ENCODE measurements at places on chromosomes 2 and 18.
A peak's percentile ranks its signal among the peaks of the same experiment; 100 is the strongest.

- DNase-seq, result no peak
These were observed 219.7 kb downstream of the SLC4A10 start for GRCh38 chr2:161843936-161844335.

- DNase-seq, result peak; percentile 11
These were observed 32.9 kb downstream of the DGKD start for GRCh38 chr2:233387225-233387624.

DNA sequence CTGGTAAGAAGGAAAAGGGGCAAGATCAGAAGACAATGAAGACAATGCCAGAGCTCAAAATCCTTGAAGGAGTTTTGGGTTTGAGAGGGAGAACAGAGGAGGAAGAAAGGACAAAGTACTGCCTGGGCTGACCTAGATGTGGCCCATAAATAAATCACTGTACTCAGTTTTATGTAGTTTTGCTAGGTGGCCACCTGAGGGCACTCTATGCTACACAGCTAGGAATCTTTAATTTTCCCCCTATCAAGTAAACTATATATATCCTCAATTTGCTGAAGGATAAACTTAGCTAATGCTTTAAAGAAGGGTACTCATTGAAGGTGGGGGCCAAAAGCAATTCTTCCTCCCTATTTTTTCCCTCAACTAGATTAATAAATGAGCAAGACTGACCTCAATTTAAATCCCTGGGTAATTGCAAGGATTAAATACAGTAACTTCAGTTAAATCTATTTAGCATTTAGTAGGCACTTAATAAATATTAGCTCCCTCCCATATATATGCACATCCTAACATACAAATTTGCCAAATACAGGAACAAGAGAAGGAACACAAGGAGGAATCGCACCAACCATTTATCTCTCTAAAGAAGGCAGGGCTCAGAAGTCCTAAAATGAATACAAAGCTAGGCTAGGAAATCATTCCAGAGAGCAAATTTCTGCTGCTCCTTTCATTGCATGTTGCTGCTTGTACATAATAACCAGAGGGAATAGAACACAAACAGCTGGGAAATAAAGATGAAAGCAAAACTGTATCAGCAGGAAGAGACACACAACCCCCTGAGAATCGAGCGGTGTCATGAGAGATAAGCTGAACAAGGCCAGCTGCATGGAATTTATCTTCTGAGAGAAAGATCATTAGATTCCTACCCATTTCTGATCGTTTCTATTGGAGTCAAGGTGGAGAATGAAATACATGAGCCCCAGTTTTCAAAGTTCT is 540.1 kb downstream of the NRXN1 start:
- peak; percentile 20 for DNase-seq

DNA sequence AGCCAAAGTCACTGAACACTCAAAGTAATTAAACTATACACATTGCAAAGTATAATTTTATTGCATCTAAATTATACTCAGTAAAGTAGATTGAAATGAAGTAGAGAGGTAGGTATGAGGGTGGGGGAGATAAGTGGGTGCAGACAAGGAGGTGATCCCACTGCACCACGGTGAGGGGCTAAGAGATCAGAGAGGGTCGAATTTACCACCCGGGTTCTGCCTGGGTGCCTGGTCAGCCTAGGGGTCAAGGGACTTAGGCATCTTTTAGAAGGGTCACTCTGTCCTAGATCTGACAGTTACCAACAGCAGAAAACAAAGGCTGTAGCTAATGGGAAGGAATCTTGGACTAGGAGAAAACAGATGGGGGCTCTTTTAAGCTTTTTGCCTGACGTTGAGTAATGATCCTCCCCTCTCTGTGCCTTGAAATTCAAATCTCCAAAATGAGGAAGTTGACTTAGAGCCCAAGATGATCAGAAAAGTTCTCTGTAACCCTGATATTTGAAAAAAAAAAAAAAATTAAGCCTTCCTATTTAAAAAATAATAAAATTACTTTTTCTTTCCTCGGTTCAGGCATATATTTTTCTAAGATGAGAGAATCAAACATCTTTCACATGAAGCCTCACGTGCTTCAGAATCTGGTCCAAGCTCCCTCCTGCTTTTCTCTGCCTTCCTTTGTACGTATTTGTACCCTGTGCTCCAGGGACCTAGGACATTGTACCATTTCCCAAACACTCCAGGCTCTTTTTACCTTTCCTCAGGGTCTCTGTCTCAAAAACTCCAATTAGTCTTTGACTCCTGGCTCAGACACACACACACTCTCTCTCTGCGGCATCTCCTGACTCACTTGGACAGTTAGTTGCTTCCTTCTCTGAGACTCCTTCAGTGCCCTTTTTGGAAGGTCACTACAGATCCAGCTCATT is 353.9 kb downstream of the CYRIA start:
- DNase-seq, result no peak

- DNase-seq, result no peak
These were observed 89.8 kb downstream of the PRPF40A start for GRCh38 chr2:152627351-152627957.

DNA sequence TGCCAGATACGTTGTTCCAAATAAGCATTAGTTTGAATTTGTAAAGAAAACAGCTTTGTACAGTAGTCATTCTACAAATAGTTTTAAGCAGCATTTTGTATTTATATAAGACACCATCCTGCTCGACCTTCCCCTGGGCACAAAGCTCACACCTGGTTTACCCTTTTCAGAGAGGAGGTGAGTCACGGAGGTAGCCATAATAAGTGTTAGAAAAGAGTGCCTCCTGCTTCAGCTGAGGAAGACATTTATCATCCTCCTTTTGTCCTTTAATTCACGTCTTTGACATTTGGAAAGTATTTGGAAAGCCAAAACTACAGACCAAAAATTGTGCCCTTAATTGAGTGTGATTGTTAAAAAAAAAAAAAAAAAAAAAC is 6.8 kb downstream of the RAB12 start:
- no peak for DNase-seq

DNA sequence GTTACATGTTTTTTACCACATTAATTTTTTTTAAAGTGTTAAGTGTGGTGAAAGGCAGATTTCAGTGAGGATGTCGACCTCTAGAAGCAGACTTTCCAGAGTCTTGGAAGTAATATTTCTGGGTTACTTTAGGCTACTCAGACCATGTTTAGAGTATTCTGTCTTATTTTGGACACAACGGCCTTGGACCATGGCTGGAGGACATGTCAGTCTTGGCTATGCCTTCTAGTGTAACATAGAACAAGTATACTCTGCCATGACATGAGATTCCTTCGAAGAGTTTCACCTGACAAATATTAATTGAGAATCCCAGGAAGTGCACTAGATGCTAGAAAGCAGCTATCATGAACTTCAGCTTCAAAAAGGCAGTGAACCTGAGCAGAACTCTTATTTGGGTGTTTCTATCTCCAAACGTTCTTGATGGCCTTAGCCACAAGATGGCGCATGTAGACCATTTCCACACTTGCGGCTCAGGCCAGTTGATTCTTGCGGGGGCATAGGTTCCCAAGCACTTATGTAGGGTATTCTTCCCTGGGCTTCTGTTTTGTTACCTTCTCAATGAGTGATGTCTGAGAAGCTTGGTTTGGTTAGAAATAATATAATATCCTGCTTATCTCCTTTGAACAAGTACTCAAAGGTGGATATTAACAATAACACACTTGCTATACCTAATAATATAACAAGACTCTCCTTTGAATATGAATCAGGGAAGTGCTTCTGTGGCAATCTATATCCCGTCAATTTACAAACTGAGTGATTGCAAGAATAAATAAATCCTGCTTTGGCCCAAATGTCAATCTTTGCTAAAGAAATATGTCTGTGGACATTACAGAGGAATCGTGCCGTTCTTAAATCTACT is 62.0 kb downstream of the CACNB4 start:
- DNase-seq, result peak; percentile 45

- no peak for DNase-seq
These were observed 28.9 kb downstream of the LPIN2 start for GRCh38 chr18:2984091-2984490.

GRCh38 chr2:119441376-119442225 is 9.9 kb downstream of the TMEM37 start:
- DNase-seq, result no peak

DNA sequence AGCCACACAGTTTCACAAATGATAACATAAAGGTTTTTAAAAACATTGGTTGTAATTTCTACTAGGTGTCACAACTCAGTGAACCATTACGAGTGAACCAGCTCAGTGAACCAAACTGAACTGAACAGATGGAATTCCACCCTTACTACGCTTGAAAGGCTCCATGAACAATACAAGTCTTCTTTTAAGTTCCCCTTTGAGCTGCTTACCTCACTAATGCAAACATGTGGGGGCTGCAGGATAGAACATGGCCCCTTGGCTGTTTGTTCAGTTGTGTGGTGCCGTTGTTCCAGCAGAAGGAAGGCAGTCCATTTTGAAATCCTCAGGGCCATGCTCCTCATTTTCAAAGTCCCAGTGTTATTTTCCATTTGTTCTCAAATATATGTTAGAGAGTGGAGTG is 30.7 kb upstream of the KLHL14 start:
- no peak for DNase-seq

DNA sequence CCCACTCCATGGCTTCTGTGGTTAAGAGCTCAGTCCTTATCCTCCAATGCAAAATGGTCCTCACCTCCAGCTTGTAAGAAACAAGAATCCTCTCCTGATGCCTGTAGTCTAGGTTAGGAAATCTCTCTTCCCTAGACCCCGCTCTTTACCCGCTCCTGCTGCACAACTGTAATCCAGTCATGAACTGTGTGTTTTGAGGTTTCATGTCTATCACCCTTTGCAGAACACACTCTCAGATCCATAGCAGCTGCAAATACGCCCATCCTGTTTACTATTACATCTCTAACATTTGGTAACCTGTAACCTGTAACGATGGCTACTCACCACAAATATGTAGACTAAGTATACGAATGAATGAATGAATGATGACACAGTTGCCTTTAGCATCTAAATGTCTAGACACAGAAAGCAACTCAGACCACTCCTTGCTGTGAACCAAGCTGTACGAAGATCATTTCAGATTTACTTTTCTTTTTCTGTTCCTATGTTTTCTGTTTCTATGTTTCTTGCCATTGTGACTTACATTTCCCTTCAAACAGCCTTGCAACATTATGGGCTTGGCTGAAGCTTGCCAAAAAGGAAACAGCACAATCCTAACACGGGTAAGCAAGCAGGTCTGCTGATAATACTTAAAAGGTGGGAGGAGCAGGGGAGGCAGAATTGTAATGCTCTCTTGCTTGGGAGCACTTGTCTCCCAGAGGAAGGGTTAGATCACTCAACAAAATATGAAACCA is 53.7 kb downstream of the EPHA4 start:
- peak; percentile 59 for DNase-seq

DNA sequence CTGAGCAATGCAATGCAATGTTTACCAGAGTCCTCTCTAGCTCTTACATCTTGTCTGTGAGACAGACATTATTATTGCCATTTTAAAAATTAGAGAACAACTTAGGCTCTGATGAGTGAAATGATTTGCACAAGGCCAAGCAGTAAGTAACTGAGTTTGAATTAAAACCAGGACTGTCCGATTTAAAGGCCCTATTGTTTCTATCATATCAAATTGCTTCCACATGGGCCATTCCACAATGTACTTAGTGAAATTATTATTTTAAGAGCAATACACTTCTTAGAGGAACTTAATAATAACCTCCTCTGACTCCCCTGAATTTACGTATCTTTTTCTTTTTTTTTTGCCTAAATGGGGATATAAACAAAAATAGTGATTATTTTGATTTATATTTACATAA is 64.6 kb downstream of the PLCL1 start:
- no peak for DNase-seq

- DNase-seq, result no peak
These were observed 129.5 kb downstream of the SMAD7 start for GRCh38 chr18:48821251-48821590.

- DNase-seq, result no peak
These were observed 40.6 kb downstream of the ASAP2 start for GRCh38 chr2:9247177-9247576.

DNA sequence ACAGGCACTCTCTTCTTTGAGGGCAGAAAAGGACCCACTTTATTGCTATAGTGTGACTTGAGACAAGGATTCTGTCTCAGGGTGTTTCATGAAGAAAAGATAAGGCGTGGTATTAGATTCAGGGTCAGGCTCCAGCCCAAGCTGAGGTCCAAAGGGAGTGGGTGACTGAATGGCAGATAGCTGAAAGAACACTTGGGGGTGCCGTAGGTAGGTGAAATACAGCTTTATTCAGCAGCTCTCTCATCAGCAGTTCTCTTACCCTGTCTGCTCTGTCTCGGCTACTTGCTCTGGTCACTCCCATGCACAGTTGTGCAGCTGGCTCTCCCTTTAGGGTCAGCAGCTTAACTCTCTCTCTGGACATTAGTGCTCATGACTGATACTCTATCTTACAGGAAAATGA is 379.9 kb downstream of the LPIN1 start:
- no peak for DNase-seq

GRCh38 chr2:216216951-216217903 is 108.1 kb downstream of the XRCC5 start:
- DNase-seq, result peak; percentile 23

- no peak for DNase-seq
These were observed 200.0 kb upstream of the SIX3 start for GRCh38 chr2:44741507-44741906.

DNA sequence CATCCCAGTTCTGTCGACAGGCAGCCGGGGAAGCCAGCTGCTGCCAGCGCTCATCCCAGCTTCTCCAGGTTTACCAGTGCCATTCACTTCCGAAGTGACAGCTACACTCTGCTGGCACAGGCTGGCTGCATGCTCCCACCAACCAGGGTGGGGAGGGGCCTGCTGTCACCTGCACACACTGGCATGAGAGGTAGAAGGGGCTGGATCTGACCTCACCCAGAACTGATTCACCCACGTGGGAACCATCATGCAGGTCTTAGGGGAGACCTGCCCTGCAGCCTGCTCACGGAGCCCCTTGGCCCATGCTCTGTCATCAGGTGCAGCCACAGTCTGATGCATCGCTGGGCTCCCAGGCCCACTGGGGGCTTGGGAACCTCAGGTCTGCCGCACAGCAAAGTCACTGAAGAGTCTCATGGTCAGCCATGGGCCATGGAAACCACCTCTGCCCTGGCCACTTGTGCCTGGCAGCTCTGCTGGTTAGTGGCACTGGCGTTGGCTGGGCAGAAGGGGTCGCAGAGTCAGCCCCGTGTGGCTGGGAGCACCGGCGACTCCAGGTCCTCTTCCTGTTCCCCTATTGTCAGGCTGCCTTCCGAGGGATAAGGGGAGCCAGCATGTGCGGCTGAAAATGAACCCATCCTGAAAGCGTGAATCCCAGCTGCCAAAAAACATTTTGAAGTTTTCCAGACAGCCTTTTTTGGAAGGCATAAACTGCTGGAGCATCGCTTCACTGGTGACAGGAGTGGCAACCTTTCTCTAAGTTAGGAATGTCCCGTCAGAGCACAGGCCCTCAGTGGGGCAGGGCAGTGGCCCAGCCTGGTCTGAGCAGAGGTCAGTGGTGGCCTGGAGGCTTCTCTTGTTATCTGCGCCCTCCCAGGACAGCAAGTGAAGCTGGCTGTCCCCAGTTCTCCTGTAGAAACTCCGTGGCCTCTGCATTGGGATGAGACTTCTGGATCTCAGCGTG is 157.8 kb downstream of the SEPTIN10 start:
- no peak for DNase-seq

GRCh38 chr18:50194631-50195532 is at the start of gene MYO5B:
Gene MYO5B (minus strand): TSS chr18:50195147. CDS start chr18:50194793, 354 bp downstream.
- DNase-seq, result no peak

GRCh38 chr2:206231669-206232286 is 42.7 kb upstream of the ZDBF2 start:
- no peak for DNase-seq

- DNase-seq, result no peak
These were observed 167.4 kb upstream of the GATA6 start for GRCh38 chr18:22001912-22002487.

Data from AG04450 (cell line).